Tibial nerve (tissue), 4 donors: ENCODE measurements at places on chromosomes 1 and 21.

DNA sequence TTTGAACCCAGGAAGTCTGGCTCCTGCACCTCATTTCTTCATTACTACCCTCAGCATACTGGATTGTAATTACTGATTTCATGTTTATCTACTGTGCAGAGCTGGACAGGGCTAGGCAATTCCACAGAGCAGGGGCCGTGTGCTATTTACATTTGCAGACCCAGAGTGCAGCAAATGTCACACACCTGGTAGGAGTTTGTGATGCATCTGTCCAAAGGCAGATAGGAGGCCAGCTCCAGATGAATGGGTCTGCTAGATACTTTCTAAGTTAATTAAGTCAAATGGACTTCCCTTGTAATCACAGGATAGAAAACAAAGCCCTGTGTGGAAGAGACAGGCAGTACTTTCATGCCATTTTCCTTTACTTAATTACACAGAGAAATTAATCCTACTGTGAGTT is 46.2 kb downstream of the PGBD5 start:
- no peak for DNase-seq

GRCh38 chr1:66168948-66169671 is 364.8 kb upstream of the SGIP1 start:
- no peak for DNase-seq

- no peak for DNase-seq
Observed at GRCh38 chr1:44672254-44672955, 1.9 kb downstream of the TMEM53 start.

- DNase-seq, result no peak
Observed at GRCh38 chr1:156552518-156552917, 19.8 kb downstream of the IQGAP3 start.

DNA sequence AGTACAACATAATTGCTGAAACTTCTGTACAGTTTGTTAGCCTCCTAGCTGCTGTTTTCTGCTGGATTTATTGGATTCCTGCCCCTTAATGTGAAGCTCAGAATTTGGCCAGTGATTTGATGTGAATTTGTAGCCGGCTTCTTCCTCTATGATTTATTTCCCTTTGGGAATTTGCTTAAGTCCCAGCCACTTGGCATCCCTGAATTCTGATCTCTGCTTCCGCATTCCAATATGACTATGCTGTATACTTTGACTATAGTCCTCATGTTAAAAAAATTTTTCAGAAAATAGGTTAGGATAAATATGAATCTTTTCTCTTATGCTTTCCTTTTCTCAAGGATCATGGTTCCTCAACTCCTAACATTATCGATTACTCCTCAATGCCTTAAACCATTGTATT is 12.4 kb upstream of the LRIF1 start:
- DNase-seq, result no peak

- no peak for DNase-seq
Observed at GRCh38 chr1:199336745-199337640, 690.5 kb upstream of the NR5A2 start.

DNA sequence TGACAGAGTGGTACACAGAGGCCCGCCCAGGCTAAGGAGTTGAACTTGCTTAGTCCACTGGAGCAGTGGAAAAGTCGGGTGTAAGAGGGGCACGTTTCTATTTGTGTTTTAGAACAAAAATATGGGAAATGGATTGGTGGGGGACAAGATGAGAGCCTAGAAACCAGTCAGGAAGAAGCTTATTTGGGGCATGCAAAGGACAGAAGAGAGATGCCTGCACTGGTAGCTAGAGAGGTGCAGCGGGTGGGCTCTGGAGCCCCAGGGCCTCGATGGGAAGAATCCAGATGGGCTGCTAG is 1.2 kb upstream of the LIN9 start:
- no peak for DNase-seq

- no peak for DNase-seq
Observed at GRCh38 chr1:167427848-167428247, 90.5 kb downstream of the CD247 start.

GRCh38 chr1:205915354-205915990 is 27.8 kb downstream of the SLC26A9 start:
- no peak for DNase-seq

GRCh38 chr1:228015276-228016180 is 8.7 kb downstream of the WNT3A start:
- DNase-seq, result no peak

DNA sequence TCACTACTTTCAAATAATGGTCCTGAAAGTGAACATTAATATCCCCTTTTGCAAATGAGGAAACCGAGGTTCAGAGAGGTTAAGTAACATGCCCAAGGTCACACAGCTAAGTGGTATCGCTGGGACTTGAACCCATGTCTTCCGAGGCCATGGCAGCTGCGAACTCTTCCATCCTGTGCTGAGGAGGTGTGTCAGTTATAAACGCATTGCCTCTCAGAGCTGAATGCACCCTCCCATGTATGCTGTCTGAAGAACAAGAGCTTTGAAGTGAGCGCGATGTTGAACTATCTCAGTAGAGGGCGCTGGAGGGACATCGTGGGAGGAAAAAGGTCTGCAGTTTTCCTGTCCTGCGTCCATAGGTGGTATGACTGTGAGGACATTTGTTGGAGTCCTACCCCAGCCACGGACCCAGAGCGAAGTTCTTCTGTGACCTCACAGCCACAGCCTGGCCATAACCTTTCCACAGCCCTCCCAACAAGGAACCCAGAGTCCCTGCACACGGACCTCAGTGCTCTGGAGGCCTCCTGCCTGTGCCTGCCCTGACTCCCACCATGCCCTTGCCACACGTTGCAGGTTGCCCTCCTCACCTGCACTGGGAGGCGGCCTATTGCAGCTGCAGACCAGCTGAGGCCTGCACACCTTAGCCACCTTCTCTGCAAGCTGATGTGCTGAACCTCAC is 7.5 kb downstream of the MYOC start:
- peak; percentile 67 for DNase-seq

DNA sequence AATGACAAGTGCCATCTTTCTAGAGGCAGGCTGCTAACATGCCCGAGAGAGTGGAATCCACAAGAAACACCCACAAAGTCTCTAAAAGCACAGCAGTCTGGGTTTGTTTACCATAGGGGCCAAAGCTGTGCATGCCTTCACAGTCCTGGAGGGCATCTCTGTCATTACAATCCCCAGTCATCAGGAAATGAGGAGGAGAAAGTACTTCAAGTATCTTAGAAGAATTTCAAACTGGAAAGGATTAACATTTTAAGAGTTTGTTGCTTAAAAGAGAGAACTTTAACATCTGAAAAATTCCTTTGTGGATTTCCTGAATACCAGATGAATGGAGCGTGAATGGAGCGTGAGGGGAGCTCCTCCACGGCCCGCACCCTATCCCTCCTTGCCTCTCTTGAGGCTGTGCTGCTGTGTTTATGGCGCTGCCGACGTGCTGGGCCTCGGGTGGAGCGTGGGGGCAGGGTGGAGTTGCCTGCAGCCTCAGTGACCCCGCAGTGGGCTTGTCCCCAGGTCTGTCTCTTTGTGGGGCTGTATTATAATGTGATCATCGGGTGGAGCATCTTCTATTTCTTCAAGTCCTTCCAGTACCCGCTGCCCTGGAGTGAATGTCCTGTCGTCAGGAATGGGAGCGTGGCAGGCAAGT is 23.3 kb downstream of the SLC6A17 start:
- no peak for DNase-seq

DNA sequence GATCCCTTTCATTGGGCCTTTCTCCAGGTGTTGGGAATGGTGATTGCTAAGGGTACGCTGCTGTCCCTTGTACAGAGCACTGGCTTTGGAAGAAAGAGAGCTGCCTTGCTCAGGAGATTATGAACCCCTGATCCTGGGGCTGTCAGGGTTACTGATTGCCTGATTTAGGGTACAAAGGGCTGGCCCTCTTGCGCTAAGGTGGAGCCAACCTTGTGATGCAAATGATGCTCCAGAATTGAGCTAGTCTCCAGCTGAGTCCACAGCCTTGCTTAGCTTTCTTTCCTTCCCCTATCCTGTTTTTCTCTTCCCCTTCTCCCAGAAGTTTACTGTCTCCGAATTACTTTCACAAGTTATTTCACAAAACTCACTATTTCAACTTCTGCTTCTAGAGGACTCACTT is 334.7 kb downstream of the AMY1C start:
- DNase-seq, result no peak

- no peak for DNase-seq
Observed at GRCh38 chr1:183559061-183559460, 31.2 kb downstream of the NCF2 start.

DNA sequence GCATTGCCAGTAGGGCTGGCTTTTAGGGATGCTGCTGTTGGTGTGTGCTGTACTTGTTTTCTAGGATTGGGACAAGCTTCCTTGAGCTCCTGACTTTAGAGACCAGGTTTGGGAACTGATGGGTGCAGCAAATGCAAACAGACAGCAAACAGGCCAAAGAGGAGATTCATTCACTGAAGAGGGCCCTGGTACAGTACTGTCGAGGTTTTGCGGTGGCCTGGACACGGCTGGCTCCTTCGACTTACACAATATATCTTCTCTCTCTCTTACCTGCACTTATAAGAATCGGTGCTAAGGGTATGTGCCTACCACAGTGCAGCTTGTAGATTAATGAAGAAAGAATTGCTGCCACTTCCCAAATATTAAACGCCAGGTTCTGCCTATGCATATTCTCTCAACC is 44.6 kb downstream of the ATP1A1 start:
- DNase-seq, result no peak

- no peak for DNase-seq
Observed at GRCh38 chr1:117076648-117077047, 16.5 kb downstream of the TTF2 start.

GRCh38 chr1:84339503-84339902 is 38.0 kb downstream of the SAMD13 start:
- DNase-seq, result no peak

GRCh38 chr21:25461725-25462124 is 145.6 kb downstream of the MRPL39 start:
- no peak for DNase-seq

DNA sequence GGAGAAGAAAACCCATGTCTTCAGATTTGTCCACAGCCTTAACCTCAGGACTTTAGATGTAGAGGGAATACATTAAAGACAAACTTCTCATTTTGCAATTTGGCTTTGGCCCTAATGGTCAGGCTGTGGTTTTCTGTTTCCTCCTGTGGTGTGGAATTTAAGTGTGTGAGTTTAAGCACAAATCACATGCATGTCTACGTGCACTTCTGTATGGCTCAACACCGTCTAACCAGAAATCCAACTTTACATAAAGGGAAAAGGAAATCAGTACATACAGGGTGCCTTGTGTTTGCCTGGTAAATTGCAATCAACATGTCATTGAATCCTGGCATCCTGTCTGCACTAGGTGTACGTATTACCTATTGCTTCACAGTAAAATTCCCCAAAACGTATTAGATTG is 1.2 kb upstream of the ZNF124 start:
- DNase-seq, result no peak

DNA sequence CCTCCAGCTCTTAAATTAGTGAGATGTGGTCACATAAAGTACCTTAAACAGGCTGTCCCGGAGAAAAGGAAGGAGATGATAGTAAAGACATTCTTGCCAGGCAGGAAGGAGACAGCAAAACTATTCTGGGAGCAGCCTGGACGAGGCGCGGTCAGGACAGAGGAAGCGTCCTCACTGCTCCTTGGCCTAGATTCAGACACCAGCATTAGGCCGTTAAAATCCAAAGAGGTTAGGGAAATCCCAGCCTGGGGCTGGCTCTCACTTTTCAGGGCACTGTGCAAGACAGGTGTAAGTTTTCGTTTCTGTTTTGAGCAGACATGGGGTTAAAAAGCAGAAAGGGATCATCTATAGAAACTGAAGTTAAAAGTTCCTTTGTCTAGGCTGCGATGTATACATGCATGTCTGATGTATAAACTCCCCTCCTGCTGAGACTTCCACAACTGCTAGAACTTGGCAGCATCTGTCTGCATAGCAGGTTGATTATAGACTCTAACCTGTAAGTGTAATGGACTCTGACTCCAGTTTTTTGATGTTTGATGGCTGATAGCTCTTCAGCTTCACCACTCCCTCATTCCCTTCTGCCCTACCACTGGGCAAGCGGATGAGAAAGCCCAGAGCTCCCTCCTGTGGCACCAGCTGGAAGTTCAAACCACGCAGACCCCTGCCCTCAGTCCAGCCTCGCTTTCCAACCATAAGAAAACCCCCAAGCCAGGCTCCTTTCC is 21.5 kb downstream of the STPG1 start:
- DNase-seq, result peak; percentile 56

DNA sequence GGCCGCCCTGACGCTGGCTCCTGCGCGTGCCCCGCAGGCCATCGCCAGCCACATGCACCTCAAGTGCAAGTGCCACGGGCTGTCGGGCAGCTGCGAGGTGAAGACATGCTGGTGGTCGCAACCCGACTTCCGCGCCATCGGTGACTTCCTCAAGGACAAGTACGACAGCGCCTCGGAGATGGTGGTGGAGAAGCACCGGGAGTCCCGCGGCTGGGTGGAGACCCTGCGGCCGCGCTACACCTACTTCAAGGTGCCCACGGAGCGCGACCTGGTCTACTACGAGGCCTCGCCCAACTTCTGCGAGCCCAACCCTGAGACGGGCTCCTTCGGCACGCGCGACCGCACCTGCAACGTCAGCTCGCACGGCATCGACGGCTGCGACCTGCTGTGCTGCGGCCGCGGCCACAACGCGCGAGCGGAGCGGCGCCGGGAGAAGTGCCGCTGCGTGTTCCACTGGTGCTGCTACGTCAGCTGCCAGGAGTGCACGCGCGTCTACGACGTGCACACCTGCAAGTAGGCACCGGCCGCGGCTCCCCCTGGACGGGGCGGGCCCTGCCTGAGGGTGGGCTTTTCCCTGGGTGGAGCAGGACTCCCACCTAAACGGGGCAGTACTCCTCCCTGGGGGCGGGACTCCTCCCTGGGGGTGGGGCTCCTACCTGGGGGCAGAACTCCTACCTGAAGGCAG is 23.4 kb upstream of the ARF1 start:
- peak; percentile 10 for DNase-seq

DNA sequence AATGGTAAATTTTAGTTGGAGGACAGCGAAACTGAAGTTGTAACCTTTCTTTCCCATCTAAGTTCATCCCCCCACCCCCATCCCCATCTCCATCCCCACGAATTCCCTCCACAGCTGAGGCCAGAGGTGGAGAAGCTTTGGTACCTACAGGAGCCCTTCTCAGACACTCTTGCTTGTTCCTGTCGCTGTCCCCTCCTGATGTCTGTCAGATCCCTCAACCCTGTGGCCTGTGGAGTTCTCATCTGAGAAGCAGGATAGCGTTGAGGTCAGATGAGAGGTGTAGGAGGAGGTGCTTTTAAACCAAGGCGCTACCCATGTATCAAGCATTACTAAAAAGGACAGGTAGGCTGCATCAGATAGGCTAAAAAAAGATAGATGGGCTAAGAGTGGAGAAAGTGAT is 769 bp downstream of the NTPCR start:
- DNase-seq, result no peak

DNA sequence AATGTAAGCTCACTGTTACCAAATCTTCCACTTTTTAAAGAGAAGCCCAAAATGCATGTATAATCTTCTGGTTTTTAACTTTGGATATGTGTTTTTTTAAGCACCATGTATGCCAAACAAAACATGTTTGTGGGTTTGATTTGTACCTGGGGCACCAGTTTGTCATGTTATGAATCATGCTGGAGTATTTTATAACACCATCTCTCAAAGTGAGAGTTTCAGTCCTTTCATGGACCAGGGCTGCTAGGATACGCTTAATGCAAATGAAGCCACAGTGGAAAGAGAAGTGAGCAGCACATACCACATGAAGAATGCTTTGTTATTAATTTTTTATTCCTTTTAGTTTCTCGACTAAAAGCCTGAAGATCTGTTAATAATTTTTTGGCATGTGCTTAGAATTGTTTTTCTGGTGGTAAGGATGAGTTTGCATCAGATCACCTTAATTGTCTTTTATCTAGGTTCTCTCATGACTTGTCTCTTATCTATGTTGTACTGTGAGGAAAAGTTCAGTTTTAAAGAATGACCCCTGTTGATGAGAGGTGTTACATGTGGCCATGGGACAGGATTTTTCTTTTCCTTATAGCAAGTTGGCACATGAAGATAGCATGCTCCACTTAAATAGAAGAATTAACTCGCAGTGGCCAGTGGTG is 2.0 kb upstream of the RABGAP1L start:
- no peak for DNase-seq
